ENCODE measurements at places on chromosomes 2 and 18.
A peak's percentile ranks its signal among the peaks of the same experiment; 100 is the strongest.

- no peak for DNase-seq
Measured at GRCh38 chr18:34866310-34866709, 156.2 kb downstream of the DTNA start.

DNA sequence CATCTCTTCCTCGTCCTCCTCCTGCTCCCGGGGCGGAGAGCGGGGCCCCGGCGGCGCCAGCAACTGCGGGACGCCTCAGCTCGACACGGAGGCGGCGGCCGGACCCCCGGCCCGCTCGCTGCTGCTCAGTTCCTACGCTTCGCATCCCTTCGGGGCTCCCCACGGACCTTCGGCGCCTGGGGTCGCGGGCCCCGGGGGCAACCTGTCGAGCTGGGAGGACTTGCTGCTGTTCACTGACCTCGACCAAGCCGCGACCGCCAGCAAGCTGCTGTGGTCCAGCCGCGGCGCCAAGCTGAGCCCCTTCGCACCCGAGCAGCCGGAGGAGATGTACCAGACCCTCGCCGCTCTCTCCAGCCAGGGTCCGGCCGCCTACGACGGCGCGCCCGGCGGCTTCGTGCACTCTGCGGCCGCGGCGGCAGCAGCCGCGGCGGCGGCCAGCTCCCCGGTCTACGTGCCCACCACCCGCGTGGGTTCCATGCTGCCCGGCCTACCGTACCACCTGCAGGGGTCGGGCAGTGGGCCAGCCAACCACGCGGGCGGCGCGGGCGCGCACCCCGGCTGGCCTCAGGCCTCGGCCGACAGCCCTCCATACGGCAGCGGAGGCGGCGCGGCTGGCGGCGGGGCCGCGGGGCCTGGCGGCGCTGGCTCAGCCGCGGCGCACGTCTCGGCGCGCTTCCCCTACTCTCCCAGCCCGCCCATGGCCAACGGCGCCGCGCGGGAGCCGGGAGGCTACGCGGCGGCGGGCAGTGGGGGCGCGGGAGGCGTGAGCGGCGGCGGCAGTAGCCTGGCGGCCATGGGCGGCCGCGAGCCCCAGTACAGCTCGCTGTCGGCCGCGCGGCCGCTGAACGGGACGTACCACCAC, 2.1 kb downstream of the GATA6 start:
- peak; percentile 35 for DNase-seq

DNA sequence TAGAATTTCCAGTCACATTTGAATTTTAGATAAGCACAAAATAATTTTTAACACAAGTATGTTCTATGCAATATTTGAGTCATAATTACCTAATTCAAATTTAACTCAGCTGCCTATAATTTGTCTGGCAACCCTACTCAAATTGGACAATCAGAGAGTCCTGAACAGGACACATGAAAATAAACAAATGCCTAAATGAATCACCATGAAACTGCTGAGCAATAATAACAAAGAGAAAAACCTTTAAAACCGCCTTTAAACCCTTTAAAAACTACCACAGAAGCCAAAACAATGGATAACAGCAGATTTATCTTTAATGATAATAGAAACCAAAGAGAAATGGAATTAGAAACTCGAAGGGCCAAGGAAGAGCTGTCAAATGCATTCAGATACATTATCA, 39.5 kb downstream of the ARL4C start:
- no peak for DNase-seq

DNA sequence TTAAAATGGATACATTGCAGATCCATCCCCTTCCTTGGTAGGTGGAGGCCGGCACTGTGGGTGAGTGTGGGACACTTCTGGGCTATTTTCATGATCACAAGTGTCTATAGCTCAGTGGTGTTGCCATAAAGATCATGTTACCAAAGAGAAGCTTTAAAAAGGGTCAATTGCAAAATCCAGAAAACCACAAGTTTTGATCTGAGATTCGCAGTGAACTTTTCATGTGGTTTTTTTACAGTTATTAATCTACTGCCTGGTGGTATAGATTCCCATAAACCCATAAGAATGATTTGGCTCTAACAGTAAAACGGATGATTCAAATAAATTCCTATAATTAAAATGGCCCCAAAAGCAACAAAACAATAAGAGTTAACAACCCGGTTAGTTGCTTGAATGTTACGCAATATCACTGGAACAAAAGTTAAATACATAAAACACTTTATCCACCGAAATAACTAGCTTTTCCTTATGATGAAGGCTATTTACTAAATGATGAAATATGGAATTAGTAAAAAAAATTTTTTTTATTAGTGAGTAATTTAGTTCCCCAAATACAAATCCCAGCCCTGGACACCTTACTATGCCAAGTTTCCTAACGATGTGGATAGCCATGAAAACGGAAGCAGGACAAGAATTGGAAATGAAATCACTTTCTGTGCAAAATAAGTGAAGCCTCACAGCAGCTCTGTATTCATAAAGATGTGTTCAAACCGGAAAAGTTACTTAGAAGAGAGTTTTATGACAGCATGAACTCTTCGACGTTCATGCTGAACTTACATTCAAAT, 95.6 kb upstream of the THOC1 start:
- DNase-seq: no peak

GRCh38 chr2:45631955-45632354, 19.5 kb upstream of the PRKCE start:
- no peak for DNase-seq

DNA sequence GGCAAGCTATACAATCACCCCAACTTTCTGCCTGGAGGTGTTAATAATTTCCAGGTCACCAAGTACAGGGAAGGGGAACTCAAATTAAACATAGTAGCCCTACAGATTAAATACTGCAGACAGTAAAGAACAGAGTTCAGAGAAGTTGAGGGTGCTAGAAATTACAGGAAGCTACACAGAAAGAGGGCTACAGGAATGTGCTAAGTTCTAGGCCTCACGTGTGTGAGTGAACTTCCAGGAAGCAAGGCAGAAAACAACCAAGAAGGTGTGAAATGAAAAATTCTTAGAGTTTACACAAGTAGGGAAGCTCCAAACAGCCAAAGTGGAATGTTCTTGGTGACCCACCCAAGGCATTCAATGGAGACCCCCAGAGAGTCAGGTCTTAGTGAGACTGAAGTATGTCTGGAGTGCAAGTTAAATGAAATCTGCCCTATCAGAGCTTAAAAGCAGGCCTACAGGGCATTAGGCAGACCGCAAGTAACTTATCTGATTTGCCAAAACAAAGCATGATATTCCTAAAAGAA, 58.1 kb upstream of the RNU4ATAC start:
- DNase-seq: no peak

GRCh38 chr2:217948897-217949296, 53.9 kb downstream of the TNS1 start:
- DNase-seq: no peak

GRCh38 chr18:79859314-79859713, 61.6 kb downstream of the KCNG2 start:
- DNase-seq: no peak

DNA sequence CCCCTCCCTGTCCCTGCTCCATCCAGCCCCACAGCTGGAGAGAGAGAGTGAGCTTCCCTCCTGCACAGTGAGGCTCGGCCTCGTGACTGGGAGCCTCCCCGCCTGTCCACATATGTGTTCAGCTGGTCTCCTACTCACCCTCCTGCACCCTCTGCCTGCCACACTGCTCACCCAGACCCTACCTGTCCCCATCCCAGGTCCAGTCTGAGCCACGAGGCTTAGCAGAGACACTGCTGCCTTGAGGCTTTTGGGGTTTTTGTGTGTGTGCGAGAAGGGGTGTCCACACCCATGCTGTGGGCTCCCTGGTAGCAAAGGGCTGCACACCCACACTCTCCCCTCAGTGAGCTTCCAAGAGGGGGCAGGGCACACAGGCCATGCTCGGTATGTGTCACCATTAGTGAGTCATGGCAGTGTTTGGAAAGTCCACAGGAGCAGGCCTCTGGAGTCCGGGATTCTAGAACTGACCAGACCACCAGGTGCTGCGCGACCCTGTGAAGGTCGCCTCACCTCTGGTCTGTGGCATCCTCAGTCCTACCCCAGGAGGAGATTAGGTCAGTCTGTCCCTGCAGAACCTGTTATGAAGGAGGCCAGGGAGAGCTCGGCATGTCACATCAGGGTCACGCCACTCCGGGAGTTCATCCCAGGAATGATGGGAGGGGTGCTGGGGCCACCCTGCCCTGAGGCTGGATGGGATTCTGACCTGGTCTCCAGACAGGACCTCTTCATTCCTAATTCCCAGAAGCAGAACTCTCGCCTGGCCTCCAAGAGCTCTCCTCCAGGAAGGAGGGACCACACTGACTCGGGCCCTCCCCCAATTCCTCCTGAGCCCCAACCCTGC, 39.9 kb upstream of the SMAD7 start:
- peak; percentile 22 for DNase-seq
